ENCODE measurements at places on chromosomes 1 and 21.

DNA sequence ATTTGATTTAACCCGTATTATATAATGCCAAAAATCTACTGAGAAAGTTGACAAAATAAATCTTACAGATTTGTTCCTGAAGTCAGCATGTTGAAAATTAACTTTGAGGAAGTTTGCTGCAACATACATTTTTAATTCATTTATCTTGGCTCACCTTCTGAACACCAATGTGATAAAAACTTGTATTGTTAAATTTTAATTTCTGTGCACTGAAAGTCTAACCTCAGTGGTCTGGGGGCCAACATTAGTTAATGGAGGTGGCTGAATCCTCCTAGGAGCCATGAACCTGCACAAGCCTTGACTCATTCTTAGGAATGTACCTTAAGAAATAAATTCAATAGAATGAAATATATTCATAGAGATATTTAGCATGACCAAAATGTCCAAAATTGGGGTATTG lies 95.3 kb downstream of the ADSS2 start:
- no peak for DNase-seq

DNA sequence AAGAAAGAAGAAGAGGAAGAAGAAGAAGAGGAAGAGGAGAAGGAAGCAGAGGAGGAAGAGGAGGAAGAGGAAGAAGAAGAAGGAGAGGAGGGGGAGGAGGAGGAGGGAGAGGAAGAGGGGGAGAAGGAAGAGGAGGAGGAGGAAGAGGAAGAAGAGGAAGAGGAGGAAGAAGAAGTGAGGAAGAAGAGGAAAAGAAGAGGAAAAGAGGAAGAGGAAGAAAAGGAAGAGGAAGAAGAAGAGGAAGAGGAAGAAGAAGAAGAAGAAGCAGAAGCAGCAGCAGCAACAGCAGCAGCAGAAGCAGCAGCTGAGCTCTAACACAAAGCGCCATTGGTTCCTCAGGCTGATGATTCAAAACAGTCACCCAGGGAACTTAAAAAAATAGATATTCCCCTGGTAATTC lies 34.0 kb downstream of the DNAI4 start:
- DNase-seq = no peak

DNA sequence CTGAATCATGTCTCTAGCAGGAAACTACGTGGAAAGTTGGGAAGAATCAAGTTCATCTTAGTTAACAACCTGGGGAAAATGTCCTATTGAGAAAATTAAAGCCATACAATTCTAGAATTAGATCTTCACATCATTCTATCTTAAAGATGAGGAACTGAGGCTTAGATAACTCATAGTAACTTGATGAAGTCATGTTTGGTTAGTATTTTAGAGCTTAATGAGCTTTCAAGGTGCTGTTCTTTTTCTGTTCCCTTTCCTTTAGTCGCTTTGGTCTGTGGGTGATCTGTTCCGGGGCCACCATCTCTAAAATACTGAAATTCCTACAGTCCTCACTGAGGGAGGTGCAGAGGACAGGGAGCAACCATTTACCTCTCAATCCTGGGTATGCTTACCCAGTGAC lies 4.3 kb upstream of the GLUL start:
- DNase-seq = no peak

DNA sequence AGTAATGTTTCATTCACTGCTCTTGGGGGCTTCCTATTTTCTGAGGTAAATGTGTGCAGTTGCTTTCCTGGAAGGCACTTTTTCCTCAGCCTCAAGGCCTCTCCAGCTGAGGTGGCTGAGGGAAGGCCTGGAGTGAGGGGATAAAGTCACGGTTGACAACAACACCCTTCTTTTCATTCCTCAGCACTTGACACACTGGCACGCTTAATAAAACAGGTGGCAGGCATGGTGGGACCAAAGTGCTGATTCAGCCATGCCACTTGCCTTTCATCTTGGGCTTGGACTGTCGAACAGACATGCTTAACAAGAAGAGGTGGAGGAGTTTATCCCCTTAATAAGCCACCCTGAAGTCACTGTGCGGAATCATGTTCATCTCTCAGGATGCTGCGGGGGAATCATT lies 23.6 kb upstream of the GRHL3 start:
- no peak for DNase-seq
